ENCODE measurements at places on chromosomes 3 and 15.

GRCh38 chr3:194023501-194024280 lies 112.3 kb upstream of the HES1 start:
- DNase-seq: peak; percentile 72

DNA sequence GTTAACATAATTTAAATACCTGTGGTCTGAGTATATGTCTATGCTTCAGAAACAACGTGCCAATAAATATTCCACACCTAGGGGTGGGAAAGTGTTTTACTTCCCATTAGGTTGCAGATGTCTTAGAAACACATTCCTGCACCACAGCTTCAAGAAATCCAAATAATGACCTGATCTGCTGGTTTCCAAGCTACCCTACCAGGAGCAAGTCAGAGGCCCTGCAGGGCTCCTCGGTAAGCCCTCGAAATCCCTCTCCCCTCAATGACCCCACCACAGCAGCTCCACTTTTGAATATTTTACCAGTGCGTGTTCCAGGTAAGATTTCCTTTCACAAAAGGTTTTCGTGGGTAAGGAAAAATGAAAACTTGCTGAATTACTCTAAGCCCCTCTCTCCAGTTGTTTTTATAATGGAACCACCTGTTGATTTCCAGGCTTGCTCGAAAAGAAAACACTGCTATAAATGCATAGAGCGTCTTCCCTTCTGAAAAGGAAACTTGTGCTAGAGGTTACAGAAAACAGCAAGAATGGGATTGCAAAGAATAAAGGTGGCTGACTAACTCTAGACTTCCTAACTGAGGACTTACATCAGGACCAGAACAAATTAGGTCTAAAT lies 12.6 kb downstream of the IL12A start:
- DNase-seq: no peak

GRCh38 chr3:33314993-33315392 lies 37.8 kb downstream of the FBXL2 start:
- no peak for DNase-seq

- DNase-seq: peak; percentile 9
Measured at GRCh38 chr15:77966540-77967234, 110.8 kb downstream of the TBC1D2B start.

DNA sequence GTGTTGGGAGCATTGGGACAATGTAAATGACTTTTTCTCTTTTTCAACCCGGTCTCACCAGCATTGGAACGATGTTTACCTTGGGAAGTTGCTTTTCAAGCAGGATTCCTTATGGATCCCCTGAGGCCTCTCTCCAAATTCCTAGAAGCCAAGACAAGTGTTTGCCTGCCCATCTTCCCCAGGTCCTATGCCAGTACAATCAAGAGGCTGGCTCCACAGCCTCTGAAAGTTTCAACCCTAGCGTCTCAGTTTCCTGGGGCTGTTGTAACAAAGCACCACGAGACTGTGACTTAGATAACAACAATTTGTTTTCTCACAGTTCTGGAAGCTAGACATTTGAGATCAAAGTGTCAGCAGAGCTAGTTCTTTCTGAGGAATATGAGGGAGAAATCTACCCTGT lies 347.2 kb upstream of the UMPS start:
- DNase-seq: no peak

DNA sequence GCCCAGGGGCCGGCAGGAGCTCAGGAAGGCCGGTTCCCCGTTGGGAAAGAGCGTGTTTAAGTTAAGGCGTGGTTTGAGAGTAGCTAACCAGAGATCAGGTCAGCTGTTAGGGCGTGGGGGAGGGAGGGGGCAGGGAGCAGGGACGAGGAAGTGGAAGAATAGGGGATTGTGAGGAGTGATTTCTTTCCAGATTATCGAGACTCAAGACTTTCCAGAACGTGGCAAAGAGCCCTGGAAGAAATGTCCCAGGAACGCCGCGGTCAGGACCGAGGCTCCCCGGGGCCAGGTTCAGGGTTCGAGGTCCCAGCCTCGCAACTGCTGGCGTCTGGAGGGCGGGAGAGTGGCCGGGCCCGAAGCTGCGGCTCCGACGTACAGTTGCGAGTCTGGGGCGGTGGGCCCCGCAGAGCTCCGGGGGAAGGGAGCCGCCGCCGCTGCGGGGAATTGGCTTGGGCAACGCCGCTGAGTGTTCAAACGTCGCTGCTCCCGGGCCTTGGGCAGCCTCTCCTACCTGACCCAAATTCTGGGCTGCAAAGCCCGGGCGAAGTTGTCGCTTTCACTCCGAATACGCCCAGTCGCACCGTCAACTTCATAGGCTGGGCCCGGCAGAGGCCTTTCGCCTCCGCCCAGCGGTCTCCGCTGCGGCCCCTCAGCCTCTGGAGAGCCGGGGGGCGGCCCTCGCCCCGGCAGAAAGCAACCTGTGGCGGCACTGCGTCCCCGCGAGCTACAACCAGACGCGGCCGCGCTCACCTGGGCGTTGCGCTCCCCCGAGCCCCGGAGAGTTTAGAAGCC lies 9.5 kb downstream of the ISL2 start:
- no peak for DNase-seq

- DNase-seq: no peak
Measured at GRCh38 chr3:120344349-120344748, 4.8 kb downstream of the LRRC58 start.

DNA sequence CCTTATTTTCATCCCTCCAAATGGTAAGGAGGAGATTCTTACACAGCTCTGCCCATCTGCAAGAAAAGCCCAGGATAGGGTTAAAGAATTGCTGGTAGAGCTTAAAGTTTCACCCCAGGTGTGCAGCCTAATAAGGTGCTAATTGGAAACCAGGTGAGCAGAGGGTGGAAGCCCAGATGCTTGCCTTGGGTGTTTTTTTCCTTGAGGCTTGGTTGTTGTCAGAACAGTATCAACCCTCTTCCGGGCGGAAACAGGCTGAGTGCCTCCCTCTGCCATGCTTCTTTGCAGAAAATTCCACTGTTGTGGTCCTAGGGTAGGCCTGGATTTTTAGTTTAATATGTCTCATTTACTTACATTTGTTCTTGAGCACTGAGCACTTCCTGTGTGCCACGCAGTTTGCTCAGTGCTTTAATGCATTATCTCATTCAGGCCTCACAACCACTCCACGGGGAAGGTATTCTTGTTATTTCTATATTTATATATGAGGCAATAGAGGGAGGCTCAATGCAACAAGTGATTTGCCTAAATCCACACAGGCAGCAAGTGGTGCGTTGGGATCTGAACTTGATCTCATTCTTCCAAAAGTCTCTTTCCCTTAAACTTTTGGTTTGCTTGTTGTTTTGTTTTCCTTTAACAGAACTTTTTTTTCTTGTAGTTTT lies 115.0 kb upstream of the LRIG1 start:
- peak; percentile 26 for DNase-seq

DNA sequence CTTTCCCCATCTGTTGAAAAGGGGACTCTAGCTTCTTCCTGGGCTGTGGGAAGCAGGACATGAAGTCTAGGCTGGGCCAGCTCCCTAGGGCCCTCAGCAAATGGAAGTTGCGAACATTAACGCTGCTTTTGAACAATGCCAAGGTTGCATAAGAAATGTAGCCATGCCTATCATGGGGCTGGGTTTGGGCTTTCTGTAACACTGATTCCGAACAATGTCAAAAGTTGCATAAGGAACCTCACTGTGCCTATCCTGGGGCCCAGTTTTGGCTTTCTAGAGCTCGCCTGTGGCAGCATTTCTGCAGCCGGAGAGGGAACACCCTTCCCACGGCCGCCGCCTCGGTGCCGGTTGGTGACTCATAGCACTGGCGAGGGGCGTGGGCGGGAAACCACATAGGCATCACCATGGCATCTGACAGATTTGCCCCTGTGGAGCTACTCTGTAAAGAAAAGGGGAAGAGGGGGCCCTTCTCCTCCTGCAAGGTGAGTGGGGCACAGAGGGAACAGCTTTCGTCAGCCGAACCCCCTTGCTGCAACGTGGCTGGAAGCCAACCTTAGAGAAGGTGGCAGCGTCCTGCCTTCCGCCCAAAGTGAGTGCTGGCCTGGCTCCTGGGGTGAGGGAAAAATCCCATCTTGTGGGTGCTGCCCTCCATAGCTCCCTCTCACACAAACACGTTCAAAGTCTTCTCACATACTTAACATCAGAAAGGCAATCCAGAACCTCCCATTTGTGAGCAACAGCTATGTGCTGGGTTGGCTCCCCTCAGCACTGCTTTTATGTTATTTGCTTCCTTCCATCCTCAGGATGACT lies 46.6 kb upstream of the ATP2B2 start:
- DNase-seq: no peak

- no peak for DNase-seq
Measured at GRCh38 chr15:69367236-69367635, 46.9 kb upstream of the KIF23 start.

GRCh38 chr3:45603226-45603625 lies 8.7 kb downstream of the LIMD1 start:
- DNase-seq: no peak

- DNase-seq: no peak
Measured at GRCh38 chr3:30356866-30357753, 249.3 kb upstream of the TGFBR2 start.

- DNase-seq: no peak
Measured at GRCh38 chr3:102034639-102035451, 185.5 kb downstream of the NFKBIZ start.

GRCh38 chr3:58059349-58060321 lies 51.4 kb downstream of the FLNB start:
- DNase-seq: no peak

- no peak for DNase-seq
Measured at GRCh38 chr3:49805367-49805782, 2.3 kb downstream of the INKA1 start.

DNA sequence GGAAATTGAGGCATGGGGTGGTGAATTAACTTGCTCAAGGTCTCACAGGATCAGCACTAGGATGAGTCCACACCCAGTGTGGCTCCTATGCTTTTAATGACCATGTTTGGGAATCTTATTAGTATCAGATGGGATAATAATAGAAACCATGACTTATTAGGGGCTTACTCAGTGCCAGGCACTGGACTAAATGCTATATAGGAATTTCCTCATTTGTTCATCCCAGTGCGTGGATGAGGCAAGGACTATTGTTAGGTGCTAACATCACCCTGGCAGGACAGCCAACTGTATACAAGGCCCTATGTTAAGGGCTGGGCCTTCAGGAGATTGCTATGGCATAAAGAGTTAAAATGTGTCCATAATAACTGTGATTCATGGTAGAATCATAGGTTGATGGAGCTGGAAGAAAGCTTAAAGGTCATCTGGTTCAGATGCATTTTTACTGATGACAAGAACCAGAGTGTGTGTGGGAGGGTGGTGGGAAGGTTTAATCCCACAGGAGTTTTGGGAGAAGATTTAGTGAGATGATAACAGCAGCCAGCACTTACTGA lies 4.7 kb upstream of the FEM1B start:
- DNase-seq: no peak

GRCh38 chr15:84715441-84716035 lies 401 bp downstream of the SEC11A start:
- DNase-seq: peak; percentile 26

- no peak for DNase-seq
Measured at GRCh38 chr15:25710184-25710583, 152.9 kb downstream of the ATP10A start.

GRCh38 chr15:92170897-92171296 lies 222.8 kb upstream of the ST8SIA2 start:
- no peak for DNase-seq

- no peak for DNase-seq
Measured at GRCh38 chr3:160616716-160617115, 51.3 kb upstream of the KPNA4 start.

DNA sequence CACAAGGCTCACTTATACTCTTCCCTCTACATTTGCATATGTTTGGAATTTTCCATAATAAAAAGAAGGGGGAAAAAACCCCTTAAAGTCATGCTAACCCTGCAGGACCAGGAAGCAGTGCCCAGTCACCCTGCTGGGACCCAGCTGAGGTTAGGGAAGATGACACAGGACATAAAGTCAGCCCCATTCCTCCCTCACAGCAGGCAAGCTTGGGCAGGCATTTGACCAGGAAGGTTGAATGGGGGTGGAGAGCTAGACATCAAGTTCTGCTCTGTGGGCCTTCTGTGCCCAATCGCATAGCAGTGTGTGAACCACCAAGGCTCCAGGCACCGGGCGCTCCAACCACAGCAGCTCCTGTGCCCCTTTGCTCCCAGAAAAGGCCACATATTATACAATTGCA lies 7.1 kb upstream of the HDAC11 start:
- no peak for DNase-seq

DNA sequence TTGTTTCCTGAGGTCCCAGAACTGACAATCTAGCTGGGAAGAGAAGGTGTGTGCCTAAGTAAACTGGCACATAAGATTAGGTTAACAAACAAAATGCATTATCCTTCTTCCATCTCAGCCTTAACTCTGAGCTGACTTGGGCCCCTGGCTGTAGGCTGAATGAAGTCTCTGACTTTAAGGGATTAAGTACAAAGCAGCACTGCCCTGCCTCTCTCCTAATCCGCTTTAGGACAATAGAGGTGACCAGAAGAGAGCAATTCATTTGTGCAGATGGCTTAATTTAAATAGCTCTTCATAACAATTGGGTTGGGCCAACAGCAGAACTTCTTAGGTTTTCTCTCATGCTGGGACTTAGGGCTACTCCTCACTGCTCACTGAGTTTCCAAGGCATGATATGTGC lies 181.6 kb upstream of the SOX14 start:
- no peak for DNase-seq

- DNase-seq: no peak
Measured at GRCh38 chr3:135930255-135930654, 35.3 kb upstream of the PPP2R3A start.

GRCh38 chr3:37580237-37580636 lies 281.4 kb upstream of the CTDSPL start:
- DNase-seq: no peak

DNA sequence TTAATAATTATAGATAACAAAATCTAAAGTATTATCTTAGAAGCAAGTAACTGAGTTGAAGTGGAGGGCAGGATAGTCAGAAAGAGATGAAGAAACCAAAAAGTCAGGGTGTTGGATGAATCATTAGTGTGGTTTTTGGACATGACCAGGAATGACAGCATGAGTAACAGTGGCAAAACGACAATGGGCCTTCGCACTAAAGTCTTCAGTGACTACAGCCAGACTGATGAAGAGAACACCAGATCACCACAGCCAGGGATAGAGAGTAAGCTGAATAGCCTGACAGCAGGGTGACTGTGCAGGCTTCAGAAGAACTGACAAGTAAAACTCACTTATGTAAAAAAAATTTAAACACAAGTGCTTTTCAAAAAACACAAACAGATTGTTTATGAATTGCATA lies 96.0 kb upstream of the MELTF start:
- DNase-seq: no peak

DNA sequence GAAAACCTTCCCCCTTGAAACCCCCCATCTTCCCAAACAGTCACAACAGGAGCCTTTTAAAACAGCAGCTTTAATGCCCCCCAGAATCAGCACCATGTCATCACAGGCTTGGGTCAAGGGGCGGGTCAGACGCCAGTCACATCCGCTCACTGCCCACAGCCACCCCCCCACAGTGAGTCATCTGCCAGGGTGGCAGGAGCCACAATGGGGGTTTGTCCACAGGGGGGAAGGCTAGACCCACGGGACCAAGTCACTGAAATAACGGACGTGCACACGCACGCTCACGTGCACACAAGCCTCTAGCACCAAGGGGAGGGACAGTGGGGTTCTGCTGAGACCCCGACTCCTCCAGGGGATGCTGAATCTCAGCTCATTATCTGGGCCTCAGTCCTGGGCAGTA lies 441 bp upstream of the UCN2 start:
- DNase-seq: no peak

All from NCI-H774 (cell line).